Trophoblast cell (in vitro differentiated cells and primary cell): ENCODE measurements at places on chromosomes 7 and 10.

DNA sequence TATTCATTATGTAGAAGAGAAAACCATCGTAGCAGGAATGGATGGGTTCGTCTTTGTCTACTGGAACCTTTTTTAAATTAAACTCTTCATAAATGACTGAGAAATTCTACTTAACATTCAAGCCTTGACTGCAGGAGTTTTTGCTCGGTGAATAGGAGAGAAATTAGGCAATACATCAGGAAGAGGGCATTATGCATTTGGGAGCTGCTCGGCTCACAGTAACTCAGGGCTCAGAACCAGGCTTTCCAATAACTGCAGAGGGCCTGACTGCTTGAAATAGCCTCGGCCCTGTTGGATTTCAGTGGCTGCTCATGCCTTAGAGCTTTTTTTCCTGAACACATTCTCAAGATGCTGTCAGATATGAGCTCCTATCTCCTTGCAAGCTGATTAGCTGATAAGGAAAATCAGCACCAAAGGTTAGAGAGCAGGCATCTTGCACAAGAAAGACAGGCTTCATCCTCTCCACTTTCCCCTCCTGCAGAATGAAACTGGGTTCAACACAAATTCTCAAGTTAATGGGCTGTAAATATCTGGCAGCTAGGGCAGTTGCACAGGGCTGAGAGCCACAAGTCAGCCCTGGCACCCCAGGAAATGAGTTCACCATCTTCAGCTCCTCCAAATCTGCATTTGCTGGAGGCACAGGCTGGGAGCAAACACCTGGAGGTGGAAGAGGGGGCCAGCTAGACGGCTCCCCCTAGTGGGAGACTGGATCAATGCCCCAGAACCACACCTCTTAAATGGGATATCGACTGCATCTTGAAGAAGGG is 24.3 kb downstream of the TECTB start:
- peak; percentile 94 for DNase-seq

- DNase-seq: no peak
Measured at GRCh38 chr10:59037506-59037905, 138.9 kb upstream of the PHYHIPL start.

DNA sequence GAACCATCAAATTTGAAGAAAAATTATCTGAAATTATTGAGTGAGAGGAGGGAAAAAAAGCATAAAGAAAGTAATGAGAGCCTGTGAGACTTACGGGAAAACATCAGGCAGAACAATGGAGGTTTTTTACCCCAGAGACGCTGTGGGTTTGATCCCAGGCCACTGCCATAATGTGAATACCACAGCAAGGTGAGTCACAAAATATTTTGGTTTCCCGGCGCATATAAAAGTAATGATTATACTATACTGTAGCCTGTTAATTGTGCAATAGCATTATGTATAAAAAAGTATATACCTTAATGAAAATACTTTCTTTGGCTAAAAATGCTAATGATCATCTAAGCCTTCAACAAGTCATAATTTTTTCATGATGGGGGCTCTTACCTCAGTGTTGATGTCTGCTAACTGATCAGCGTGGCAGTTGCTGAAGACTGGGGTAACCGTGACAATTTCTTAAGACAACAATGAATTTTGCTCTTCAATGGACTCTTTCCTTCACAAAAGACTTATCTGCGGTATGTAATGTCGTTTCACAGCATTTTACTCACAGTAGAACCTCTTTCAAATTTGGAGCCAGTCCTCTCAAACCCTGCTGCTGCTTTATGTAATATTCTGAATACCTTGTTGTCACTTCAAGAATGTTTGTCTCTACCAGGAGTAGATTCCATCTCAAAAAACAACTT is 97.0 kb upstream of the FAM20C start:
- peak; percentile 66 for DNase-seq

DNA sequence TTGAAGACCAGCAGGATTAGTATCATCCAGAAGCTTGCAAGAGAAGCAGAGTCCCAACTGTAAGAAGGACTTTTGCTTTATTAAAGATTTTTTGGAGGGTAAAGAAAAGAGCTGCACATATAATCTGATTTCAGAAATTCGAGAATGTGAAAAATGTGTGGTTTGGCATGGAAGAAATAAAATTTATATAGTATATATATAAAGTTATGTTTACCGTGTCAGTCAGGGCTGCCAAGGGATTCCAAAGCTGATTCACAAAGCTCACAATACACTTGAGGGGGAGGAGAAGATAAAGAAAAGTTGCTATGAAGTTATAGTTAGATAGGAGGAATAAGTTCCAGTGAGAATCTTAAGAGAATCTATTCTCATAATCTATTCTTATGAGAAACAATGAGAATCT is 231.8 kb upstream of the CACNA2D1 start:
- no peak for DNase-seq

GRCh38 chr7:37683246-37684120 is at the start of gene GPR141:
GPR141 (plus strand) TSS chr7:37683766; CDS start chr7:37740394, 56,628 bp downstream.
- no peak for DNase-seq

DNA sequence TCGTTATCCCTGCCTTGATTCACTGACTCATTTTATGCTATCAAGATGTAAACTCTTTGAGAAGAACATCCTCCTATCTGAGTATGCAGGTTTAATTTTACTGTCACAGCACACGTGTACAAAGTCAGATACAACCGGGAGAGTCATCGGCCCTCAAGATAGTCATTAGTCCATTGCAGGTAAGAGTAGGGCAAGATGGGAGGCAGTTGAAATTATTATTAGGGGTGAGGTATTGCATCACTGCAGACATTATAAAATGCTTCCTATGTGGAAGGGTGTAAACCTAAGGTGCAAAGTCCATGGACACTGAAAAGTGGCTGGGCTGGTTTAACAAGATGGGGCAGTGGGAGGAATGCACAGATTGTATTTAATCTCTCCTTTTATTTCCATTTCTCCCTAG is 113.7 kb downstream of the ARL4A start:
- DNase-seq: peak; percentile 76

GRCh38 chr10:127349737-127350136 is 153.3 kb upstream of the INSYN2A start:
- DNase-seq: no peak

- no peak for DNase-seq
Measured at GRCh38 chr7:83827036-83827435, 178.1 kb upstream of the SEMA3E start.

- no peak for DNase-seq
Measured at GRCh38 chr7:1030444-1031070, 13.8 kb upstream of the GPR146 start.

- no peak for DNase-seq
Measured at GRCh38 chr10:130875897-130876472, 435.5 kb downstream of the TCERG1L start.

DNA sequence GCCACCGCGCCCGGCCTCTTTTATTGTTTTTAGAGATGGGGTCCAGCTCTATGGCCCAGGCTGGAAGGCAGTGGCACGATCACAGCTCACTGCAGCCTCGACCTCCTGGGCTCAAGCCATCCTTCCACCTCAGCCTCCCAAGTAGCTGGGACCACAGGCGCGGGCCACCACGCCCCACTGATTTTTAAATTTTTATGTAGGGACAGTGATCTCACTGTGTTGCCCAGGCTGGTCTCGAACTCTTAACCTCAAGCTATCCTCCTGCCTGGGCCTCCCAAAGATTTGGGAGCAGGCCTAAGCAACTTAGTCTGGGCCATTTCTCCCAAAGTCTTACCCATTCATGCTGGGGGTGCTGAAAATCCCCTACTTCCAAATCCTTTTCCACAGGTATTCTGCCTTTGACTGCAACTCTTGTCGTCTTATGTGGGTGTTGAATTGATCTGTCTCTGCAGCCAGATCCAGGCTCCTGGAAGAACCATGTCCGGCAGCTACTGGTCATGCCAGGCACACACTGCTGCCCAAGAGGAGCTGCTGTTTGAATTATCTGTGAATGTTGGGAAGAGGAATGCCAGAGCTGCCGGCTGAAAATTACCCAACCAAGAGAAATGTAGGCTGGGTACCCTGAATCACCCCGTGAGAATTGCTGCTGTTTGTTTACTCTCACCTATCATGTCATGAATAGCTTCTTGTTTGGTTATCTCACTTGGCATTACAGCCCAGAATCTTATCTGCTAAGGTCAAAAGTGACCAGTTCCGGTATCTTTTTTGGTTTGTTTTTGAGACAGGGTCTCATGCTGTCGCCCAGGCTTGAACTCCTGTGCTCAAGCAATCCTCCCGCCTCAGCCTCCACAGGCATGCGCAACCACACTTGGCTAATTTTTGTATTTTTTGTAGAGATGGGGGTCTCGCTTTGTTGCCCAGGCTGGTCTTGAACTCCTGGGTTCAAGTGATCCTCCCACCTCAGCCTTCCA is 1.1 kb downstream of the ZDHHC4 start:
- peak; percentile 52 for DNase-seq

GRCh38 chr10:114624951-114625780 is 32.9 kb downstream of the ABLIM1 start:
- DNase-seq: peak; percentile 73

DNA sequence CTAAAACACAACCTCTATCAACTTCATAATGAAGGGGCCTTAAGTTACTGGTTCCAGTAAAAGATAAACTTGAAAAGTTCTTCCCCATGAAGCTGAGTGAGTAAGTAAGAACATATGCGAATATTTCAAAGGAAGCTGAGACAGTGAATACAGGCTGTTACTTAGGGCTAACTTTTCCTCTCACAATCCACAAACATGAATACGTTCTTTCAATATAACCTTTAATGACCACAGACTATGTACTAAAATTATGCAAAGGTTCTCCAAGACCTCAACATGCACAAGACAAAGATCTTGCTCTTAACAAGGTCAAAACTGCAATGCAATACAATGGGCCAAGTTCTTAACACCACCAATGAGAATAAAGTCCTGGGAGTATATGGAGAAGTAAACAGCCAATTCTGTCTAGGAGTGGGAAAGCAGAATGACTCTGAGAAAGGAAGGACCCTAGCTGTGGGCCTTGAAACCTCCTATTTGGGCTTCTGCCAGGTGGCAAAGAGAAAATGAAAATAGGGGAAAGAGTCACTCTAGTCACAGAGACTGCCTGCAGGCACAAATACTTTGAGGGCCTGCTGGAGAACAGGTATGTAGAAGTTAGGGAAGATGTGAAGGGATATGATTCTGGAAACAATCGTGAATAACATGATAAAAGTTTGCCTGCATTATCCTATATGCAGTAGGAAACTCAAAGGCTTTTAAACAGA is 43.7 kb downstream of the OSBPL3 start:
- peak; percentile 75 for DNase-seq

- no peak for DNase-seq
Measured at GRCh38 chr10:130020651-130021382, 56.7 kb upstream of the EBF3 start.
